ENCODE measurements at places on chromosomes 2 and 18. TPM values are rescaled to one million over a fixed set of nuclear protein-coding genes. Genes with fewer than 3 reads are reported as not detected.

GRCh38 chr2:99380376-99381010 is 43.3 kb downstream of the EIF5B start:
- no peaks in the 10 kb centered on the region for H3K27me3 ChIP-seq
- no peak for DNase-seq
- H3K27ac ChIP-seq = no peak overlapping the region
- H3K4me1 ChIP-seq = no peaks in the 10 kb centered on the region
- no peaks in the 10 kb centered on the region for H3K36me3 ChIP-seq

GRCh38 chr2:151808258-151809072 is 19.8 kb downstream of the ARL5A start:
- H3K36me3 ChIP-seq = no peaks in the 10 kb centered on the region
- DNase-seq = peak; percentile 30
- H3K4me1 ChIP-seq = no peaks in the 10 kb centered on the region
- no peaks in the 10 kb centered on the region for H3K27me3 ChIP-seq

DNA sequence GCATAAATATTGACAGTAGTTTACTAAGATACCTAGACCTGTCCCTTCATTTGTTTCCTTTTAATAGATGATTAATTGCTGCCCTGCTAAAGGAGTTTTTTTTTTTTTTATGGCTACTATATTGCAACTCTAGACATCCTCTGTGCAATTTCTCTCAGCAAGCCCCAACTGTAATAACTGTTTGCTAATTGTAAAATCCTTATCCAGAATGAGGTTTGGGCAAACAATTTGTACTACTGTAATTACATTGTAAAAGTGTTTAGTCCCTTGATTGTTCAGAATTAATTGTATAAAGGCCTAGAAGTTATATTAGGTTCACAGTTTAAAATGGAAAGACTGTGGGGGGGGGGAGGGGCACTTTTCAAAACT is 3.7 kb upstream of the MEIS1 start:
- no peak overlapping the region for H3K27ac ChIP-seq
- H3K4me3 ChIP-seq = no peak overlapping the region
- no peak for DNase-seq
- H3K27me3 ChIP-seq = peaks cover 43% of the 10 kb centered on the region
- no peaks in the 10 kb centered on the region for H3K36me3 ChIP-seq
- peaks cover 5% of the 10 kb centered on the region for H3K4me1 ChIP-seq

- no peaks in the 10 kb centered on the region for H3K27me3 ChIP-seq
- DNase-seq = no peak
- no peak overlapping the region for H3K27ac ChIP-seq
- H3K36me3 ChIP-seq = no peaks in the 10 kb centered on the region
- no peak overlapping the region for H3K4me3 ChIP-seq
Observed at GRCh38 chr2:30425326-30425725, 21.7 kb upstream of the LCLAT1 start.

- no peak for DNase-seq
- H3K4me3 ChIP-seq = no peak overlapping the region
- H3K27me3 ChIP-seq = no peaks in the 10 kb centered on the region
- no peaks in the 10 kb centered on the region for H3K36me3 ChIP-seq
Observed at GRCh38 chr18:49183921-49184320, 233.2 kb upstream of the SMAD7 start.

The RBKS gene
- total RNA-seq = 2.3 TPM

The LIPG gene
- 47.1 TPM for total RNA-seq

The IL1RL1 gene
- 3.7 TPM for total RNA-seq

Measured in left lung (tissue), 14 donors.